ENCODE measurements at places on chromosomes 6 and 20. TPM values are rescaled to one million over a fixed set of nuclear protein-coding genes. Genes with fewer than 3 reads are reported as not detected.

SLC4A11 gene
- total RNA-seq, result 3.1 TPM

ENPP3 gene
- total RNA-seq, result 0.98 TPM

TPD52L1 gene
- total RNA-seq, result 27.2 TPM

GRCh38 chr20:11686820-11687543 is 230.7 kb upstream of the BTBD3 start:
- no peaks in the 10 kb centered on the region for H3K36me3 ChIP-seq
- no peak for DNase-seq
- H3K27ac ChIP-seq, result no peak overlapping the region
- H3K4me3 ChIP-seq, result peak overlapping the region; percentile 20
- H3K4me1 ChIP-seq, result no peaks in the 10 kb centered on the region
